Activated naive CD4-positive, alpha-beta T cell (primary cell): ENCODE measurements at places on chromosomes 1 and 21.

DNA sequence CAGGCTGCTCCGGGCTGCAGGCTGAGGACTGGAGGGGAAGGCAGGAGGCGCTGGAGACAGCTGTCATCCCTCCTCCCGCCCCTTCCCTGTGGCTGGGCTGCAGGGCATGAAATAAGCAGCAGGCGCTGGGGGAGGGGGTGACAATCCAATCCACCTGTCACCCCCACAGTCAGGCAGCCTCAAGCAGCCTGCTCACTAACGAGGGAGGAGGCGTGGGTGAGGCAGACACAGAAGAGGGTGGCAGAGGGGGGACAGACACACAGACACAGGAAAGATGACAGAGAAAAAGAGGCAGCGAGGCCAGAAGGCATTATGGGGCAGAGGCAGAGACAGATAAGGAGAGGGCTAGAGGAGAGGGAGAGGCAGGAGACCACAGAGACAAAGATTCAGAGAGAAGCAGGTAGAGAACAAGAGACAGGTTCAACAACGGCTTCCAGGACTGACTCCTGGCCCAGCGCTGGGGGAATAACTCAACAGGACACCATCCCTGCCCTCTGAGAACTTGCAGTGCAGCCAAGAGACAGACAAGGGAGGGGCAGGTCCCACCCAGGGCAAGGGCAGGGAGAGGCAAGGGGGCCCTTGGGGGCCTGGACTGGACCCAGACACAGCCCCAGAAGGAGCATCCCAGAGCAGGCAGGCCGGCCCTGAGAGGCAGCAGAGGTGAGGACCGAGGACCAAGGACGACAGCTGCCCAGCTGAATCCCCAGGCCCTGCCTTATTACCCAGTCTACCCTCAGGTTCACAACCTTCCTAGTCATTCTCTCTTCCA lies 11.2 kb downstream of the MEF2D start:
- DNase-seq: no peak

DNA sequence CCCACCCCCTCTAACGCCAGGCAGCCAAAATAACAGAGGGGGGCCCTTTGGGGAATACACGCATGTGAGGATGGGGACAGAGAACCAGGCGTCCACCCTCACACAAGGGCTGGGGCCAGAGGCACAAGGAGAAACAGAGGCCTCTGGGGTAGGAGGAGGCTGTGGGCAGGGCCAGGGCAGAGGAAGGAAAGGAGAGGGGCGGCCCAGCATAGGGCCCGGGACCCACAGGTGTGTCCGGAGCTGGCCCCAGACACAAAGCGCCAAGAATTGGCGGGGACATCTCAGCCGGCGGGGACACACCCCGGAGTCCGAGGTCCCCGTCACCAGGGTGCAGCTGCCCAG lies 6.7 kb downstream of the PLEKHG5 start:
- DNase-seq: no peak

- DNase-seq: no peak
Measured at GRCh38 chr1:85824066-85824840, 116.0 kb upstream of the ZNHIT6 start.

DNA sequence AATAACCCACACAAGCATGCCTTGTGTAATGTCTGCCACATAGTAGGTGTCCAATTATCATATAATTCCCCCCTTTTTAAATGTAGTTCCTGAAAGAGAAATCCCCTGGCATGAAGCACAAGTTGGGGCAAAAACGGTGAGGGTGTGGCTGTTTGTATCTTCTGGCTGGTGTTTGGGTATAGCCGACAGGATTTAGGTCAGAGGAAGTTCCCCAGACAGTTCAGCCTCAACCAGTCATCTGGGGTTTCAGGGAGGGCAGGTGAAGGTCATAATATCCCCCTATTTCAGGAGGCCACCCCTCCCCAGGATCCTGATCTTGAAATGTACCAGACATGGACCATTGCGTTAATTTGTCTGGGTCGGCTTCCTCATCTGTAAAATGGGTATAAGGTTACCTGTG lies 29.1 kb upstream of the JUN start:
- DNase-seq: peak; percentile 10

GRCh38 chr1:245258271-245258920 lies 103.6 kb downstream of the KIF26B start:
- DNase-seq: no peak

DNA sequence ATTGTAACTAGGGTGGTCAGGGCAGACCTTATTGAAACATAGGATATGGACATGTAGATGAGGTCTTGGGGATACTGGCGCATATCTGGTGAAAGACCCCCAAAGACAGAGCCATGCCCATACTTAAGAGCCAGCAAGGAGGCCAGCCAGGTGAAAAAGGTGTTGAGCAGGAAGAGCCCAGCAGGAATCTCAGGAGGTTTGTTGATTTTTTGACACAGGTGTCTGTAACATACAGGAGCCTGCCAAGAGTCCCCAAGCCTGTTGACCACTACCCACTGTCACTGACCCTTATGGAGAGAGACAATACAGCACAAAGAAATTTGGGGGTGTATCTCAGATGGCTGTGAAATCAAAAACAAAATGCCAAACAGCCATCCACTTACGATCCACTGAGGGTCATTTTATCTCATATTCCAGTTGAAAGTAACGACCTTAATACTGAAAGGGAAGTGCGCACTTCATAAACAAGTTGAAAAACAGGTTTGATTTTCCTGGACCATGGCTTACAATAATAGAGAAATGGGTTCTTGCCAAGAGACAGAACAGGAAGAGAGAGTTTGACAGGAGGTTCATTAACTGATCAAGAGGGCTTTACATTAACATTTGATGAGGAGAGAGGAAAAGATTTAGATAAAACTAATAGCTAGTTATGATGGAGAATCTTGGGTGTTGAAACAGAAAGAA lies 163.6 kb downstream of the GLUL start:
- DNase-seq: no peak

DNA sequence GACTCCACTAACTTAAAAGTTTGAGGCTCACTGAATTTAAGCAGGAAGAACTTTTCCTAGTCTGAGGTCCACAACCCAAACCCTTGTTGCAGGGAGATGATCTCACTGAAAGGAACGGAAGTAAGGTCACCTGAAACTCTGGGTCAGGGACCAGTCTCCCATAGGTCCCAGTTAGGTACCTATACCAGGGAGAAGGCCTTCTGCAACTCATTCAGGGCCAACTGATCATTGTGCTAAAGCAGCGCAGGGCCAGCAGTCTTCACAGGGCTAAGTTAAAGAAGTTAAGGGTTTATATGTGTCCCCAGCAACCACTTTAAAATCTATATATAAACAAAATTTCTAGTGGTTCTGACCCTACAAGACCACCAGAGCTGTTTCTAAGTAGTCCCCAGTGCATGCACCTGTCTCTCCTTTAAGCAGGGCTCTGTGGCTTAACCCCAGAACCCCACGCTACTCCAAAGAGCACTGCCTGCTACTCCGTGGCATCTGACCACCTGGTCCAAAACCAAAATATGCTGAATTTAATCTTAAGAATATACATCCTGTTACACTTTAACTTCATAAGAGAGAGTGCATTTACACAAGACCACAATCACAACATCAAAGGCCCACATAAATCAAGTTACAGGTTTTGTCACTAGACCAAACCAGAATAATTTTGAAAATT lies 2.8 kb downstream of the SRSF10 start:
- DNase-seq: no peak

DNA sequence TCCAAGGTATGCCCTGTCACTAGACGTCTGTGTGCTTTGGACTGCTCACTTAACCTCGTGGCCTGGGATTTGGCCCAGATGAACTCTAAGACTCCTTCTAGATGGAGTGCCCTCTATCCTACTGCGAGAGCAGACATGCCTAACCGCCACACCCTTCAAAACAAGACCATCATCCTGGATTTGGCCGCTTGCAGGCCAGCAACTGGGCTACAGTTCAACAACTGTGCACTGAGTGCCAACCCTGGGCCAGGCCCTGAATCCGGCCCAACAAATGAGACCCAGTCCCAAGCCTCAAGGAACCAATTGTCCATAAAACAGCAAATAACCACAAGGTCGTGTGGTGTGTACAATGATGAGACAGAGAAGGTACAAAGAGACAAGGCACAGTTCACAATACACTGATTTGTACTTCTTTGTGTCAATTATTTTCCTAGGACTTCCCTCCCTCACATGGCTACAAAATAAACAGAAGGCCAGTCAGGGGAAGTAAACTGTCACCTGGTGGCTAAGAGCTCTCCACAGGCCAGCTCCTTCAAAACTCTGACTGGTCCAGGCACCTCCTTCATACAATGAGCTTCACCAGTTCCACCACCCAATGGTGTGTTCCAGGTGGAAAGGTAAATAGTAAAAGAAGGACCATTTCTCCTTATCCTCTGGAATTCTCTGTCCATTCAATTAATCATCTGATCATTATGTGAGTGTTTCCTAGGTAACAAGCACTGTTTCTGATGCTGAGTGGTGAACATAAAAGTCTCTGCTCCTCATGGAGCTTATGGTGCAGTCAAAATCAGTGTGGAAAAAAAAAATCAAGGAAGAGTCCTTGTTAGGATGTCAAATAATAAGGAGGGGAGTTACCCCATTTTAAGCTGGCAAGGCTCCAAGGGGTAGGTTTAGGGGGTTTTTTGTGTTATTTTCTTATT lies 60.4 kb downstream of the CAPZB start:
- no peak for DNase-seq

- no peak for DNase-seq
Measured at GRCh38 chr1:182484531-182485257, 34.7 kb downstream of the RGSL1 start.

- no peak for DNase-seq
Measured at GRCh38 chr1:115467196-115467595, 129.1 kb upstream of the NGF start.

DNA sequence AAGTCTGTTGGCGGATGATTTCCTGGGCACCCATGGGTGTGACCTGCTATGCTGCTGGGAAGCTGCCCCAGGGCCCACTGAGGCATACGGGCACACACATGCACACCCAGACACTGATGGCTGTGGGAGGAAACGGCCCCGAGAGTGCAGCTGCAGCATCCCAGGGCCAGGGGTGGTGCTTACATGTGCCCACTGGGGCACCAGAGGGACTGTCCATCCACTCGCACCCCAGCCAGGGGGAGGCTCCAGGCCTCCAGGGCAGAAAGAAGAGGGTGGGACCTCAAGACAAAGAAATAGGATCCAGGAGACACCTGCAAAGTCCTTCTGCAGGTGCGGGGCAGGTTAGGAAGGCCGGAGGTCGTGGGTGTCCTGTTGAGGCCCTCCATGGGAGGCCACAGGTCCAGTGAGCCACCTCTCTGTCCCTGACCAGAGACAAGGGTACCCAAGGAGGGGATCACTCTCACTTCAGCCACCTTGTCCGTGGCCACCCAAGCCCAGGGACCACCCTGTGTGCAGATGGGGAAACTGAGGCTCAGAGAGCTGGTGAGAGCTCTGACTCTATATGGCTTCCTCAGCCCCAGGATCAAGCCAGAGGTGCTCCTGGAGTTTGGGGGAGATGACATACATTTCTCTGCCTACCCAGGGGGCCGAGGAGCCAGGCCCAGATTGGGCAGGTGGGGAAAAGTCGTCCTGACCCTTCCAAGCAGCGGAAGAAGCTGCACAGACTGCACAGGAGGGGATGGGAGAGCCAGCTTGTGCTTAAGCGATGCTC lies 57.1 kb downstream of the WNT9A start:
- no peak for DNase-seq

- DNase-seq: no peak
Measured at GRCh38 chr1:104265163-104265562, 515.5 kb downstream of the AMY1C start.

DNA sequence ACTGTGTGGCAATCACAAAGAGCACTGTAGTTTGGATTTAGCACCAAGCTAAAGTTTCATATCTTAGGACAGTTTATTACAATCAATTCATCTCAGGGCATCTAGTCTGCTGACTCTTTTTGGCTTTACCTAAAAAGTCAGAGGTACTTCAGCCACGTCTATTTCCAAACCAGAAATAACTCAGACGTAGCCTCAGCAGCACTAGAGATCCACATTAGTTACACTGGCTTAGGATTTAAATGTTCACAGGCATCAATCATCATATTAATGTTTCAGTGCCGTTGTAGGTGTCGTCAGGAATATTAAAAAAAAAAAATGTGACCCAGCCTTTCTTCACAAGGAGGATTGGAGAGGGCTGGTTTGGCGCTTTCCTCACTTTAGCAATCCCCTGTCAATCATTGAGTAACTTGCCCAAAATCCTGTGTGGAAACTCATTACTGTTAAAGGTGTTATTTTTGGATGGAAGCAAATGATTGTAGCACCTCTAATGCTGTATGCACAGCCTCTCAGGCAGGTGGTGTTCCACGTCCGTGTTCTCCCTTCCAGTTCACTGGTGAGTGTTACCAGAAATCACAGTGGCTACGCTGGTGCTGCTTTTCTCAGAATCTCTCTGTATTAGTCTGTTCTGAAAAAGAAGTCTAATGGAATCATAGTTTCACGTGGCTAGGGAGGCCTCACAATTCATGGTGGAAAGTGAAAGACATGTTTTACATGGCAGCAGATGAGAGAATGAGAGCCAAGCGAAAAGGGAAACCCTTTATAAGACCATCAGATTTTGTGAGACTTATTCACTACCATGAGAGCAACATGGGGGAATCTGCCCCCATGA lies 45.4 kb downstream of the NEK7 start:
- DNase-seq: no peak

- no peak for DNase-seq
Measured at GRCh38 chr1:117301901-117302300, 65.3 kb upstream of the MAN1A2 start.

GRCh38 chr1:25556791-25557476 lies 13.5 kb downstream of the LDLRAP1 start:
- no peak for DNase-seq

- no peak for DNase-seq
Measured at GRCh38 chr1:208002078-208002477, 91.2 kb upstream of the CD34 start.

- no peak for DNase-seq
Measured at GRCh38 chr1:1166642-1167397, 6.9 kb upstream of the TTLL10 start.

DNA sequence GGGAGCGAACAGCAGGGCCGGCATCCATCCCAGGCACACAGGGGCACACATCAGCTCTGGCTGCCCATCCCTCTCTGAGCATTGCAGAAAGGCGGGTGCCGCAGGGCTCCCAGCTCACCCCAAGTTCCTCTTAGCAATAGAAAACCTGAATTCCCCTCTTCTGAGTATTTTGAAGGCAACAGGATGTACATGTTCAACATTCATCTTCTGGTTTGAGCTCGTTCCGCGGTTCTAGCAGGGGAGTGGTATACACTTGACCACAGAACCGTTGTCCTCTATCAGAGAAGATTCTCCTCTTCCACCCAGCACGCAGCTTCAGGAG lies 23.6 kb downstream of the ACTA1 start:
- no peak for DNase-seq

DNA sequence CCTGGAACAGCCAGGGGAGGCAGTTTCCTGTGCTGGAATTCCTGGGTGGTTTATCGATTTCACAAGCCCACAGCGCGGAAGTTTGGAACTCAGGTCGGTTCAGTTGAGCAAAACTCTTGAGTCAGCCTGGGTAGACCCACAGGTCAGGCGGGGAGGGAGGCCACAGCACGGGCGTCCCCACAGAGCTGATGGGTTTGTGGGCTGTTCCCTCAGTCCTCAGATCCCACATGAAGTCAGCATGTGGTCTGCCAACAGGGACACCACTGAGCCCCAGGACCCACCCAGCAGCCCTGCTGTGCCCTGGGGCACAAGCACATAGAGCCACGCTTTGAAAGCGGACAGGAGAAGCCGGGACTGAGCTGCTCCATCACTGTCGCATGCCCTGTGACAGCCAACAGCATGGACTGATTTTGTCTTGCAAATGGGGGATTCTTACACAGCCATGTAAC lies 17.4 kb downstream of the BMP8A start:
- no peak for DNase-seq
